Memory B cell (primary cell): ENCODE measurements at places on chromosomes 13 and 19.
A peak's percentile ranks its signal among the peaks of the same experiment; 100 is the strongest.

DNA sequence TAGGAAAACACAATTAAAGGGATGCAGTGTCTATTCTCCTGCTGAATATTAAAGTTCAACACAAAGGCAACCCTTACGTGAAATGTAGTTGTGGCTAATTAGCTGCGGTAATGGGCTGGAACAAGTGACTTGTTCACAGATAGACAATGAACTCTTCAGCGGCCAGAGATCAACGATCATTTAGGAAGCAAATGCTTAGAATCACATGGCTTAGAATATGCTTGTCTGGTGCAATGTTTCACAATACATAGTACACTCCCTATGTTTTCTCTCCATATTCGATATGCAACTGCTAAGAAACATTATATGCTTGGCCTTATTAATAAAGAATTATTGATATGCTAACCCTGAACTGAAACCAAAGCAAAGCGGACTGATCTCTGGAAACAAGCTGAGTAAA, 25.7 kb upstream of the MTUS2 start:
- no peak for DNase-seq

GRCh38 chr13:52947921-52948373, 80.7 kb upstream of the OLFM4 start:
- DNase-seq: no peak

DNA sequence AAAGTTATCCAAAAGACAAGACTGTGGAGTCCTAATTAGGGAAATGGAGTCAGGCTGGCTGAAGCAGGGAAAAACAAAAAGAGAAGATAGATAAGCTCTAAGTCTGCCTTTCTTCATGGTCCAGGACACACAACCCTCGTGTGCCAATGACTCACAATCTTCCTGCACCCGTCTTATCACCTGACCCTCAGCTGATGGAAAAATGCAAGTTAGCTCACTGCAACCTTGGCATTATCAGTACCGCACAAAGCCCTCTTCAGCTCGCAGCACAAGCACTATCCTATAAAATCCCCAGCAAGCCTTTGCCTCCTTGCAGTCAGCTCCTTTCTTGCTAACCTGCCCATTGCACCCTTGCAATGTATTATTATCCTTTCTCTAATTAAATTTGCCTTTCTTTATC, 4.3 kb downstream of the OR7A5 start:
- peak; percentile 2 for DNase-seq

DNA sequence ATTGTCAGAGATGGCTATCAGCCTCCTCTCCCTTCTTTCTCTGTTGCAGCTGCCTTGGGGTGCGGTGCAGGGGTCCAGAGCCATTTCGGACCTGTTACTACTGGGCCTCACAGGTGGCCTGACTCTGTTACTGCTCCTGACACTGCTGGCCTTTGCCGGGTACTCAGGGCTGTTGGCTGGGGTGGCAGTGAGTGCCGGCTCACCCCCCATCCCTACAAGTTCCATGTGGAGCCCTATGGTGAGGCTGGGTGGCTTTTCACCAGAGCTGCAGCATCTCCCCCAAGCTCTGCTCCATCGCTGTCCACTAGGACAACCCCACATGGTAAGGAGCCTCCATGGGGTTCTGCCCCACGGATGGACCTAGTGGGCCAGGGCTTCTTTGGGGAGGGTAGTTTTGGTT, 13.7 kb upstream of the ZNF492 start:
- no peak for DNase-seq

- no peak for DNase-seq
Observed at GRCh38 chr13:98665638-98665995, 86.9 kb downstream of the SLC15A1 start.

DNA sequence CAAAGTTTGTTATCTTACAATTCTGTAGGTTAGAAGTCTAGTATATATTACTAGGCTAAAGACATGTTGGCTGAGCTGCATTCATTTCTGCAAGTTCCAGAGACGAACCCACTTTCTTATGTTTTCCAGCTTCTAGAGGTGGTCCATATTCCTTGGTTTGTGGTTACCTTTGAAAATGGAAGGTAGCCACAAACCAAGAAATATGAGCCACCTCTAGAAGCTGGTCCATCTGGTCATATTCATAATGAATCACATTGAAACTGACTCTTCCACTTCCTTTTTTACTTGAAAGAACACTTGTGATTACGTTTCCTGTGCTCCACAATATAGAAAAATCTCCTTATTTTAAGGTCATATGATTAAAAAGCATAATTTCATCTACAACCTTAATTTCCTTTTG, 943.0 kb upstream of the PCDH9 start:
- DNase-seq: no peak

GRCh38 chr13:32737679-32738078, 151.4 kb downstream of the PDS5B start:
- no peak for DNase-seq

- no peak for DNase-seq
Observed at GRCh38 chr19:10921199-10921909, 7.1 kb downstream of the YIPF2 start.

- no peak for DNase-seq
Observed at GRCh38 chr13:51323824-51324511, 15.5 kb upstream of the SERPINE3 start.

DNA sequence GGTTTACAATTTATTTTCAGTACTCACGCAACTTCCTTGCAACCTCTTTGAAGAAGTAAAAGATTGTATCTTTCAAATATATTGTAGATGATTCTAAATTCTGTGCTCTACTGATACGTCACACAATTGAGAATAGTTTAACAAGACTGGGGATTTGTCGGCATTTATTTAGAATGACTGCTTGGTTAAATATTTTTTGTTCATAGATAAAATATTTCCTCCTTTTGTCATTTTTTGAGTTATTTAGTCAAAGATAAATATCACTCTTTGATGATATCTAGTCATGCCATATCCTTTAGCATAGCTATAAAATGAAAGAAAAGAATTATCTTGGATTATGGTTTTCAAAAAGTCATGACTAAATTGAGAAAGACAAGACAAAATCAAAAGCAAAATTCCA, 2747.8 kb downstream of the PCDH9 start:
- no peak for DNase-seq

DNA sequence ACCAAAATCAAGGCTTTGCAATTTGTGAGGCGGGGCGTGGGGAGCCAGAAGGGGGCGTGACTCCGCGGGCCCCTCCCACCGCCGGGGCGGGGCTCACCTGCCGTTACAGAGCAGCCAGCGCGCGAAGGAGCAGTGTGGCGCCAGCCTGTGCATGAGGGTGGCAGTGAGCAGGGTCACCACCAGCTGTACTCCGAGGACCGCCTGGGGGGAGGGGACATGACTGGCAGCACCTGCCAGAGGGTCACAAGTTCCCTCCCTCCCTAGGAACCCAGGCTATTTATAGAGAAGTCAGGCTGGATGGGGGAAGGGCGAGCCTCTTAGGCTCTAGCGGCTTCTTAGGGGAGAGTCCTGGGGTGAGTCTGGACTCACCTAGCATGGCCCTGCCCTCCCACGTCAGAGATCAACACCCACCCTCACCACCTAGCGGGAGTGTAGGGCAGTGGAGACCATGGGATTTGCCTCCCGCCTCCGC, 3.6 kb downstream of the TMEM161A start:
- peak; percentile 59 for DNase-seq

DNA sequence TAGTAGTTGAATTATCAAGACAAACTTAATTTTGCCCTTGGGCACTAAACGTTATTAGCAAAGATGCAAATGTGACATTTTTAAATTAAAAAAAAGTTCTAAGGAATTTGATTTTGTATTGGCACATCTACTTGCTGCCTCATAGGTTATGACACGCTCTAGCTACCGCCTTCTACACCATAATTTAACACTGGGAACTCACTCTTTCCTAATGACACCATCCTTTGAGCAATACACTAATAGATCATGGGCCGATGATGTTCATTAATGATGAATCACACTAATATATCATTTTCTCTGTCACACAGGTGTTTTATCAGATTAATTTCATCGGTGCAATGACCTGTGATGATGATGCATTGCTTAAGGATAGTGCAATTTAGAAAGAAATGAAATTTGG, 528.8 kb upstream of the PCDH9 start:
- no peak for DNase-seq

DNA sequence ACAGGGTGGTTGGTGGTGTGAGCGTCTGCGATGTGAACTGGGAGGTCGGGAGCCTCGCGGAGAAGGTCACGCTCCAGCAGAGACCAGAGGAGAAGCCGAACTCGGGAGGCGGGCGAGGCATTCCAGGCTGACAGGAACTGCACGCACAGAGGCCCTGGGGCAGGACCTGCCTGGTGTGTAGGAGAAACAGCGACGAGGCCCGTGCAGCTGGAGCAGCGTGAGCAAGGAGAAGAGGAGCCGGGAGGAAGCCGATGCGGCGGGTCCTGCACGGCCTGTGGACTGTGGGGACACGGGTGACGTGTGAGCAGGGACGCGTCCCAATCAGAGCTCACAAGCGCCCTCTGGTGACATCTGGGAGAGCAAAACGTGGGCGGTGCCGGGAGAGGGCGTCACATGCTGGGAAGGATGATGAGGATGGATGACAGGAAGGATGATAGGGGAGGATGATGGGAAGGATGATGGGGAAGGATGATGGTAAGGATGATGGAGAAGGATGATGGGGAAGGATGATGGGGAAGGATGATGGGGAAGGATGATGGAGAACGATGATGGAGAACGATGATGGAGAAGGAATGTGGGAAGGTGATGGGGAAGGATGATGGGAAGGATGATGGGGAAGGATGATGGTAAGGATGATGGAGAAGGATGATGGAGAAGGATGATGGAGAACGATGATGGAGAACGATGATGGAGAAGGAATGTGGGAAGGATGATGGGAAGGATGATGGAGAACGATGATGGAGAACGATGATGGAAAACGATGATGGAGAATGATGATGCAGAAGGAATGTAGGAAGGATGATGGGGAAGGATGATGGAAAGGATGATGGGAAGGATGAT, 16.1 kb upstream of the MADCAM1 start:
- DNase-seq: no peak

DNA sequence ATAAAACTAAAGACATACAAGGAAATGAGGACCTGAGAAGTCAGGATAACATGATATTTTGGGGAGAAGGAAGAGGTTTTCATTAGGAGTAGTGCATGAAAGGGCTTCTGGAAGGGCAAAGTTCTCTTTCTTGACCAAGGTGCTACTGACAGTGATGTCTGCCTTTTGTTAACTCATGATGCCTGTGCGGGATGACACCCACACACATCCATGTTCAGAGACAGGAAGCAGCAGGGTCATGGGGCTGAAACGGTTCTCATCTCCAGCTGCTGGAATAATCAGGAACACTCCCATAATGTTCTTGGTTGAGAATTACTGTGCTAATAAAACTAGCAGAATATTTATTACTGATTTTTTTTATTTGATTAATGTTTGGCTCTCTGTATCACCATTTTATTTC, 29.1 kb downstream of the KCNC3 start:
- DNase-seq: no peak

- no peak for DNase-seq
Observed at GRCh38 chr19:45315304-45315703, 7.4 kb downstream of the CKM start.

DNA sequence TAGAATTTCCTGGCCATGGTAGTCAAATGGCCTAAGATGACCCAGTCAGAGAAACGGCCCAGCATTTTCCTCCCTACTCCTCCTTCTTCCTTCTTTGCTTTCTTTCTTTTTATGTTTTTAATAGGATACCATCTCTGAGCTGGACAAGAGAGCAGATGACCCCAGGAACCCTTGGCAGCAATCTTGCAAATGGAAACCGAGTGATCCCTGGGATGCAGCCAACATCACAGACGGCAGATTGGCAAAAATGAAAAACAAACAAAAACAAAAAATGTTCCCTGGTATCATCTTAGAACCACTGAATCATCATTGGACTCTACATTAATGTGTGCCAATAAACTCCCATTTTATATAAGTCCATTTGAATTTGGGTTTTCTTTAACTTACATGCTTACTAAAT, 424.4 kb downstream of the FGF14 start:
- no peak for DNase-seq

DNA sequence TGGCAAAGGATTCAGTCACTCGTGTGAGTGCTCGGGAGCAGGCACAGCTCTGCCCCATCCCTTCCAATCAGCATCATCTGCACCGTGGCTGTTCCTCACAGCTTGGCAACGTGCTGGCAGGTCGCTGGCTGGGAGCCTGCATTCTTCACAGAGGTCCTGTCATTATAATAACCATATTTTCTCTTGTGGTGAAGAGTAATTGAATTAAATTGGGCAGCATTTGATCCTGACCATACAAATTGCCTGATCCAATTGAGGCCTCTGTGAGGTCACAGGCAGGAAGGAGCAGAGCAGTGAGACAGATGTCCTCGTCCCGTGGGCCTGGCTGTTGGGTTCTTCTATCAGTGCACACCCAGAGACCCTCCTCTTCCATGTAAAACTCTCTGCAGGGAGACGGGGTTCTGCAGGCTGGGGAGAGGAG, 407.8 kb downstream of the COG6 start:
- DNase-seq: no peak

- no peak for DNase-seq
Observed at GRCh38 chr13:59303433-59303832, 860.3 kb downstream of the DIAPH3 start.

DNA sequence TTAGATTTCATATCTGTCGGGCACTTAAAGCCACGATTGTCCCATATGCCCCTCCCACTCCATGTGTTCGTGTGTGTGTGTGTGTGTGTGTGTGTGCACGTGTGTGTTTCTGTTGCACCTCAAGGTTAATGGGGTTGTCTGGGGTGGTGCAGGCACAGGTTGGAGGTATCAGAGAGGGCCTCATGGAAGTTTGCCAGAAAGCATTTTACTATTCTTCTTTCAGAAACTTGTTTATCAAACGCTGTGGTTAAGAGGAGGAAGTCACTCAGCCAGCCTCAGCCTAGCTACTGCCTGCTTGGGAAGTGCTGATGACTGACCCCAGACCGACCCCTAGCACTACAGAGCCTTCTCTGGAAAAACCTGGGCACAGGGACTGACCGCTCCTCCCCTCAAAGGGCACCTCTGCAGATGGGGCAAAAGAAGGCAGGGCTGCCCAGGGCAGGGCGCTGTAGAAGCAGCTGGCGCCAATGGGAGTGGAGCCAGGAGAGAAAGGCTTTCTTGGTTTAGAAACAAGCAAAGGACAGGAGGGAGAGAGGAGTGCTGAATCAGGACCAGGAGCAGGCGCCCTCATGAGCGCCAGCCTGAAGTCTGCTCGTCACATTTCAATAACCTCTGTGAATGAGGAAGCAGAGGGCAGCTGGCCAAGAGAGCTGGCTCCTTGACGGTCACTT, 3.9 kb downstream of the SIAH3 start:
- DNase-seq: peak; percentile 4

GRCh38 chr19:34461375-34462100, 20.0 kb upstream of the WTIP start:
- no peak for DNase-seq

DNA sequence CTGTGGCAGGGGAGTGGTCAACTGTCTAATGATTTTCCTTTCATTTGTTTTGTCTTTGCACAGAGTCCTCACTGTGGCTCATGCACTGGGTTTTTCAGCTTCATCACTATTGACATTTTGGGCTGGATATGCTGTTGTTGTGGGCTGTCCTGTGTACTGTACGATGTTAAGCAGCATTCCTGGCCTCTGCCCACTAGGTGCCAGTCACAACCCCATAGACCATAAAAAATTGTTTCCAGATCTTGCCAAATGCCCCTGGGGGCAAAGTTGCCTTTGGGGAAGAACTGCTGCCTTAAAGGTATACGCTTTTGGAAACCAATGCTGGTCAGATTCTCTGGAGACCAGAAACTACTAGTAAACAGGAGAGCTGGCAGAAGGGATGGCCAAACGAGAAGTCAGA, 310.4 kb downstream of the SPRY2 start:
- no peak for DNase-seq

GRCh38 chr13:59157181-59157580, 1006.5 kb downstream of the DIAPH3 start:
- no peak for DNase-seq

- no peak for DNase-seq
Observed at GRCh38 chr13:76799696-76800095, 86.5 kb downstream of the KCTD12 start.
